Bronchus fibroblast of lung (primary cell): ENCODE measurements at places on chromosomes 3 and 15. TPM values are rescaled to one million over a fixed set of nuclear protein-coding genes. Genes with fewer than 3 reads are reported as not detected.

CCR4 gene
- total RNA-seq = not detected in 2 replicates

SLC22A14 gene
- not detected in 2 replicates for total RNA-seq

FOXL2NB gene
- total RNA-seq = not detected in 2 replicates

GOLGA8O gene
- not detected in 2 replicates for total RNA-seq
